Right kidney (tissue), 9 donors: ENCODE measurements at places on chromosomes 7 and 10.
A peak's percentile ranks its signal among the peaks of the same experiment; 100 is the strongest.

- no peak for DNase-seq
These were observed 950.1 kb downstream of the GRM8 start for GRCh38 chr7:126302639-126303038.

GRCh38 chr7:72020311-72020710, 391.8 kb downstream of the CALN1 start:
- peak; percentile 2 for DNase-seq

DNA sequence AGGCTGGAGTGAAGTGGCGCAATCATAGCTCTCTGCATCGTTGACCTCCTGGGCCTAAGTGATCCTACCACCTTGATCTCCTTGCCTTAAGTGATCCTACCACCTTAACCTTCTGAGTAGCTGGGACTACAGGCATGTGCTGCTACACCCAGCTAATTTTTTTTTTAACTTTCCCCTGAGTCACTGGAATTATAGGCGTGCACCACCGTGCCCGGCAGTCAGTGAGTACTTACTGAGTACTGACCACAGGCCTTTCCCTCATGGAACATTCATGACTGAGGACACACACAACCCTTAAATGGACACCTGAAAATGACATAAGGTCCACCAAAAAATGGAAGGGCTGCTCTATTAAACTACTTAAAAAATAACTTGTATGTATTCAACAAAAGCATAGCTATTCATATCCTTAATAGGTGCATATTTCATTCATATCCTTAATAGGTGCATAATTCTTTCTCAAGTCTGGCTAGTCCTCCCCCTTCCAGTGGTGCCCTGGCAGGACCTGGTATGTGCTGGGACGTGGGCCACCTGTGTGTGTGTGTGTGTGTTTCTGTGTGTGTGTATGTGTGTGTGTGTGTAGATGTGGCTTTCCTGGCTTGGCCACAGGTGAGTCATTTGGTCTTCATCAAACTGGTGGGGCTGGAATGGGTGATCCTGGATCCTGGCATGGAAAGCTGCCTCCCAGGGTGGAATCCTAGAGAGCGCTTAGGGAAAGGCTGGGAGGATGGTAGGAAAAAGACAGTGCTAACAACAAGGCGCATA, 3.5 kb downstream of the FAM180A start:
- no peak for DNase-seq

GRCh38 chr10:22461891-22462290, 116.6 kb downstream of the SPAG6 start:
- no peak for DNase-seq

- no peak for DNase-seq
These were observed 68.8 kb upstream of the GSDME start for GRCh38 chr7:24825931-24826661.

GRCh38 chr10:126749015-126749655, 78.6 kb upstream of the C10orf90 start:
- peak; percentile 37 for DNase-seq

DNA sequence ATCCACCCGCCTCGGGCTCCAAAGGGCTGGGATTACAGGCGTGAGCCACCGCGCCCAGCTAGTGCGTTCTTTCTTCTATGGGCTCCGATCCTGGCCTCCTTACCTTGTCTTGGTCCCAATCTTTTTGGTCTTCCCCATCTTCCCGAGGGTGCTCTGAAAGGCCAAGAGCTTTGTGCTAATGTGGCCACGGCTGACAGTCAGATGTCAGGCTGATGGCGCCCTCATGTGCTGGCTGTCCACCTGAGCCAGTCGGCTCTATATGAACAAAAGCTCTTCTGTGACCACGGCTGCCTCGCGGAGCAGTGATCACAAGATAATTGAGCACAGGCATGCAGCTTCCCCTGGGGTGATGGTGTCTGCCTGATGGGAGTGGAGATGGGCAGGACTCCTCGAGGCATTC, 11.0 kb upstream of the AHCYL2 start:
- peak; percentile 27 for DNase-seq

DNA sequence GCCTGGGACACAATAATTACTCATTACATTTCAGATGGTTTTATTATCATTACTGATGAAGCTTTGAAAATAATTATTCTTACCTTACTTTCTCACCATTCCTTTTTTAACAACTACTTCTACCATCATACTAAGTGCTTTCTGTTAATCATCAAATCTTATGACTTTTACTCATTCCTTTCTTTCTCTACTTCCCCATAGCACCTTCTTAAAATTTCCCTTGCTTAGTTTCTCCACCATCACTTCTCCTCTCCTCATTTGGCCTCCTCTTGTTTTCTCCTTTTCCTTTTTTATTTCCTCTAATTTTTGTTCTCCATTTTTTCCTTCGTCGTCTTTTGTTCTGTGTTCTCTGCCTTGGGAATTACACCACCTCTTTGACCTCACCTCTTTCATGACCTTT, 303.2 kb upstream of the KAT6B start:
- DNase-seq: no peak

DNA sequence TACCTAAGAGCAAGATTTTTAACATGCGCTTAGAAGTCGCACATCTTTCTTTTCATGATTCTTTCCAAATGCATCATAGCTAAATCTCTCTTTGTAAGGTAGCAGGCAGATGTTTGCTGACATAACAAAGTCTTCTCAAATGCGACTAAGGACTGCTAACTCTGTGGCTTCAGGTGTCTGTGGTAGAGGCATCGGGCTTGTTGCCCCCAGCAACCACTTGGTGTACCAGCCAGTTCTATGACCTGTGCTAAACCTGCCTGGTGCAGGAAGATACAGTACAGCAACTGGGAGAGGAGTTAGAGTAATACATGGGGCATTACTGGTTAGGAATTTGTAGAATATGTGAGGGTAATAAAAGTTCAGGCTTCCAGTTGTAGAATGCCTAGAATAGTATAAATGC, 654.1 kb downstream of the NRG3 start:
- no peak for DNase-seq

GRCh38 chr10:35346248-35346647, 9.9 kb downstream of the CCNY start:
- DNase-seq: no peak

DNA sequence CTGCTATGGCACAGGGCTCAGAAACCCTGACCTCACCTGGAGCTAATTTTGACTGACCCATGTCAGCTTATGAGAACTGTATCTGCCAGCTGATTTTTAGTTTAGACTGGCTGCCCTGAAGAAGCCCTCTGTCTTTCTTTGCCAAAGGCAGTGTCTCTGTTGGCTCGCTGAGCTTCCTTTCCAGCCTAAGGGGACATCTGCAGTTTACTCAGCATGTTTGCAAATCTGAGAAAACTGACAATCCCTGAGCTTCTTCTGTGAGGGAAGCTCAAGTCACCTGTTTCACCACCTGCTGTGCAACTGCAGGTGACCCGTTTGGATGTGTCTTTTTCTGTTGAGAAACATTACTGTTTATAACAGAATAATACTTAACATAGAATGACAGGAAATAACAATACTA, 46.0 kb downstream of the PRKAR2B start:
- no peak for DNase-seq

- no peak for DNase-seq
These were observed 2.0 kb upstream of the ZMYND11 start for GRCh38 chr10:132946-133898.

- DNase-seq: no peak
These were observed 81.3 kb downstream of the VWDE start for GRCh38 chr7:12322284-12322902.

DNA sequence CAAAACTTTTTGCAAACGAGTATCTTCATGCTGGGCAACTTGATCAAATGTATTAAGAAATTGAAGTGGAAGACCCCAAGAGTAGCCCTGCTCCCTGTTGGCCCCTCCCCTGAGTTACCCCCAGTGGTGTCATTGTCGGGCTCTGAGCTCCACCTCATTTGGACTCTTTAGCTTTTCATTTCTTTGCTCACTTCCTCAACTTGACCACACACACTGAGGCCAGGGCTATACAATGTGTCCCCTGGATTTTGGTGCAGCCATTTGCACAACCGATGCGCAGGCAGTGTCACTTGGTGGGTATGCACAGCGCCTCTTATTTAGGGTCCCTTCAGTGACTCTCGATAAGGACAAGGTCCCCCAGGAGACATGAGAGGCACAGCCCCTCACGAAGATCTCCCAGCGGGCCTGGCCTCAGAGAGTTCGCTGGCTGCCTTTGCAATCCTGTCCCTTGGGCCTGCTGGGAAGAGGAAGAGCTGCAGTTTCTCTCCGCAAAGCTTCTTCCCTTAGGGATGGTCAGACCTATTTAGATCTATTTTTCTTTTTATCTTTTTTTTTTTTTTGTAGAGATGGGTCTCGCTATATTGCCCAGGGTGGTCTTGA, 2.5 kb upstream of the MUC3A start:
- no peak for DNase-seq

DNA sequence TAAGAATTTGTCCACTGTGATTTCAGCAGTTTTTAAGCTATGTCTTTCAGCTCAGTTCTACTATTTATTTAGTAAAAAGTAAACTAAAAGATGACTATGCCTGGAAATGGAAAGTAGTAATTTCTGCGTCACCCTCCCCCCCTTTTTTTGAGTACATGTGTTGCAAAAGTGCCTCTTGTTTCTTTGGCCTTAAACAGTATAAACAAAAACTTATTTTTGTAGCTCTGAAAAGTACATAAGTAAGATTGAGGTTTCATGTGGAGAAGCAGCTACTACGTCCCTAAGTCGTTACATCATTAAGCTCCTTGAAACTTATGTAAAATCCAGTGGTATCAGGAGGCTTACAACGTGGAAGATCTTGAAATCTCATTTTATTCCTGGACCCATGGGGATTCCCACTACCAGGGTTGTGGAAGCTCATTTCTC, 46.3 kb upstream of the HBP1 start:
- no peak for DNase-seq

DNA sequence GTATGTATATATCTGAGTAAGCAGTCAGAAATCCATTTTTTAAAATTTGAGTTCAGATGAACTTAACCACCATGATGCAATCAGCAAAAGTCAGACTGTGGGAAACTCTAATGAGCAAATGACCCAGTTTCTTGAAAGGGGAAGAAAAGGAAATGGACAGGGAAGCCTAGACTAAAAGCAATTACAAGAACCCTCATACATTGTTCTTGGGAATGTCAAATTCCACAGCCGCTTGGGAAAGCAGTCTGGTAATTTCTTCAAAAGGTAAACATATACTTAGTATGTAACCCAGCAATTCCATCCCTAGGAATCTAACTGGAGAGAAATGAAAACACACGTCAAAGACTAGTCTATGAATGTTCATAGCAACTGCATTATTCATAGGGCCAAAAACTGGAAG, 16.4 kb upstream of the FOXK1 start:
- DNase-seq: no peak

DNA sequence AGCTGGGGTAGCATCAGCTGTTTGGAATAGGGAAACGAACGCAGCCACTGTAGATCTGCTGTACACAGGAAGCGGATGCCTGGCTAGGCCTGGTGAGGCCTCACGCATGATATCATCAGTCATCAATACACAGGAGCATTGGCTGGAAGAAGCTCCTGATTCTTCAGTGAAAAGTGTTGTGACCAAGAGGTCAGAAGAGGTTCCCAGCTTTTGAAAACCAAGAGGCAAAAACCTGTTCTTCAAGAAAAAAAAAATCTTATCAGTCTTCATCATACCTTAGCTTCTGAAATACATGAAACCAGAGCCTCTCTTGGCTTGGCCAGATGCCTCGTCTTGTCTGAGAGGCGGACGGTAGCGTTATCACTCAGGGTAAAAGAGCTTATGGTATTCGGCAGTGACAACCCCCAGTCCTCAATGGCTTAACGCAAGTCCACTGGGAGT, 139.3 kb upstream of the TCF7L2 start:
- DNase-seq: no peak

DNA sequence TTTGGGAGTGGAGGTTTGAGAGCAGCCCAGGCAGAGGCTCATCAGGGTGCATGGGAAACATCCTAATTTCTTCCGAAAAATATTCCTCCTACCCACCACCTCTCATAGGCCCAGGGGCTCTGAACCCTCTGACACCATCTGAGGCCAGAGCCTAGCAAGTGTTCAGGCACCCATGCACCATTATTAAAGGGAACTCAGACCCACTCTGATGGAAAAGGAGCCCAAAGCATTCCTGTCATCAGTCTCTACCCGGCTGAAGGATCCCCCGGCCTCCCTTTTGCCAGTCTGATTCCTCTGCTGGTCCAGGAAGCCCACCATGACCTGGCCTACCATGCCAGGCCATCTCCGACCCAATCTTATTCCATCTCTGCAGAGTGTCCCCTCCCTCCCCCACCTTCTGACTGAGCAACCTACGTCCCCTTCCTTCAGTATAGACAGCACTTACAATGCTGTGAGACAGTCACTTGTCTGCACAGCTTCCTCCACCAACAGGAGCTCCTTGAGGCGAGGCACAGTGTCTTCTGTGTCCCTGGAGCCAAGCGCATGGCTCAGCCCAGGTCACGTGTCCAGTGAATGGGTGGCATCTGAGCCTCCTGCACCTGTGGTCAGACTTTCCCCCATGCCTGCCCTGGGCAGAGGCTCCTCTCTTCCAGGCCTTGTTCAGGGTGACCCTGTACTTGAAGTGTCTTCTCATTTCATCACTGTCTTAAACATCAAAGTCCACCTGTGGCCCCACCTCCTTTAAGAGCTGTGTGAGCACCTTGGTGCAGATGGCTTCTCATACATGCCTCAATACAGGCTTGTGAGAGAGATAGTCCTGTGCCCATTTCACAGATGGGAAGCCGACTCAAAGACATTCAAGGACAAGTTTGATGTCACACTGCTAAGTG, 889 bp upstream of the GPR15LG start:
- no peak for DNase-seq

DNA sequence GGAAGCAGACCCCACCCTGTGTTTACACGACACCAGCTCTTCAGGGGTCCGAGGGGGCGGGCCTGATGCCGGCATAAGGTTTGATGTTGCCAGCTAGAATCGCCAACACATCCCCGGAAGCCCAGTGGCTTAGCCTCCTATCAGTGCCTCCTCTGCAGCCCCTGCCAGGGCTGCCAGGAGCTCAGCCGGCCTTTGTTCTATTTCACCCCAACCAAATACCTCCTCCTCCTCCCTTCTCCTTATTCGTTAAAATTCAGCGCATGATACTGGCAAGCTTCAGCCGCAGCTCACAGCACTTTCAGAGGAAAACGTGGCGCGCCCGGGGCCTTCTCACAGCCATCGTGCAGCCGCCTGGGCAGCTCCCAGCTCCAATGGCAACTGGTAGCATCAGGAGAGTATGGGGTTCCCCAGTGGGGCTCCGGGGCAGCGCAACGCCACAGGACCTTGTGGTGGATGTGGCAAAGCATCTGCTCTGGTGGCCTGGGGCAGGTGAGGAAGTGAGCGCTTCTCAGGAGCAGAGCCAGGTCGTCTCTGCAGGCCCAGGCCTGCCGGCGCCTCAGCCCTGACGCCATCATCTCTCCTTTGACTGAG, 176.4 kb upstream of the RHEB start:
- DNase-seq: no peak

DNA sequence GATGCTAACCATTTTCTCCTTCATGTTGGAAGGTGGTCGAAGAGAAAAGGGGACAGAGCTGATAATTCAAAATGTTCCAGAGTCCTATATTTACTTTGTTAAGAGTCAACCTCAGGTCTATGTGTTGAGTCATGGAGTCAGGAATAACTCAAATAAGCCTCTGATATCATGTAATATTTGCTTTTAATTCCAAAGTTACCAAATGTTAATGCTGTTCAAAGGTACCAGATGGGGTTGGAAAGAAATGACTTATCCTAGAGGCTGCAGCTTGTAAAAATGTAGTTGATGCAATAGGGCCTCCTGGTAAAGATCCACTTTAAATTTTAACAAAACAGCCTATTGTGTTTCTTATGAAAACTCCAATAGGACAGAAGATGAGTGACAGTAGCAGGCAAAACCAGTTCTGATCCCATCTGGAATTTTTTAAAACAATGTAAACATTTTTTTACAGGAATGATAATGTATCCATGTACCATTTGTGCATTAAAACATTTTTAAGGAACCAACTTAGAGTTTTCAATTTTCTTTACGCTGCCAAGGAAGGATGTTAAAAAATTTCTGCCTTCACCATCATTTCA, 218.2 kb downstream of the ANK3 start:
- DNase-seq: no peak

GRCh38 chr7:141558544-141559183, 7.5 kb downstream of the AGK start:
- no peak for DNase-seq
